ENCODE measurements at places on chromosomes 5 and 9.

GRCh38 chr5:78006449-78006848, 230.3 kb upstream of the TBCA start:
- no peak for DNase-seq

- no peak for DNase-seq
Observed at GRCh38 chr9:115234094-115234493, 116.1 kb upstream of the TNC start.

DNA sequence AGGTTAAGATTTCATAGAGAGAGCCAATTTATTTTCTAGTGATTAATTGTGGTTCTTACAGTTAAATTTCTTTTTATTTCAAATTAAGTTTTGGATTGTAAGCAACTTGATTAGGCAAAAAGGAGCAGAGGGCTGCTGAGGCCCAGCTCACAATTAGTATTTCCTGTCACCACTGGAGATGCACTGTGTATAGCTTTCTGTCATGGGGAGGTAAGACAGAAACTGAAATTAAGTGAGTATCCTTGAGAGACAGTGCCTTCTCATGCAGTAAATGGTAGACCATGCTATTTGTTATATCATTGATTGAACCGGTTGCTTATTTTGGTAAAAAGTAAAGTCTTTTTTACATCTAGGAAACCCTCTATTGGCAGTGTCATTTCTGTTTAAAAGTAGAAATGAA, 190.7 kb downstream of the CCDC171 start:
- no peak for DNase-seq

DNA sequence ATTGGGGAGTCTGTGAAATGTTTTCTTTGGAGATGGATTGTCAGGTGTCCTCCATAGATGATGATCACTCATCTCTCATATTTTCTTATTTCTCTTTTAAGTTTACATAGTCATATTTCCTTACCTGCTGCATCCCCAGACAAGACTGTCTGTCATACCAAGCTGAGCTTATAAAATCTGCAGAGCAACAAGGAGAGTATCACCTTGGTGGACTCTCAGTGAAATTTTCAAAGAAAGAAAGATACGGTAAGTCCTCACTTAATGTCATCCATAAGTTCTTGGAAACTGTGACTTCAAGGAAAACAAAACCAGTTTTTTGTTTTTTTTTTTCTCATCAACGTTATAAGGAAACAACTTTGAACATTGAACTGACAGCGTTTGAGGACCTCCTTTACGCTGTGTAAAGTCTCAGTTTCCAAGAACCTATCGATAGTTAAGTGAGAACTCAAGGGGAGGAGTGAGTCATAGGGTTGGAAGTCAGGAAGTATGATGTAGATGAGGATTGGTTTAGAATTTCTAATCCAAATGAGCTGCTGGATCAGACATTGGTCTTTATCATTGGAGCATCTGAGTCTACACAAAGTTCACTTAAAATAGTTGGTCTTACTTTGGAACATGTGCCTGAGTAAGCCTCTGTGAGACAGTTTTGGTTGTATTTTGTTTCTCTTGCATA, 45.5 kb downstream of the SPIN1 start:
- DNase-seq = no peak

DNA sequence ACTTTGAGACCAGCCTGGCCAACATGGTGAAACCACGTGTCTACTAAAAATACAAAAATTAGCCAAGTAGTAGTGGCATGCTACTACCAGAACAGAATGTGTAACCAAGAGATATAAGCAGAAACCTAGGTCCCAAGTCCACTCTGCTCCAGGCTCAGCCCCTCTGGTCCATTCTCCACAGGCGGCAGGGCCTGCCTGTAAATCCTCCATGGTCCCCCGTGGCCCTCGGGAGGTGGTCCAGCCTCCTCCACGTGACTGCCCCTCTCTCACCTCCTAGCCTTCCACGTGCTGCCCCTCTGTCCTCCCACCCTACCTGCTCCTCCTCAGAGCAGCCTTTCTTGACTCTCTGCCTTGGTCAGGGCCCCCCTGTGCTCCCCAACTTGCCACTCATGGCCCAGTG, 127.4 kb downstream of the GAPVD1 start:
- DNase-seq = no peak

GRCh38 chr9:39588500-39589137, 233.2 kb downstream of the SPATA31A1 start:
- DNase-seq = no peak

GRCh38 chr5:142597546-142598337, 88.1 kb downstream of the FGF1 start:
- DNase-seq = no peak

GRCh38 chr9:75429531-75430475, 341.5 kb downstream of the OSTF1 start:
- no peak for DNase-seq

DNA sequence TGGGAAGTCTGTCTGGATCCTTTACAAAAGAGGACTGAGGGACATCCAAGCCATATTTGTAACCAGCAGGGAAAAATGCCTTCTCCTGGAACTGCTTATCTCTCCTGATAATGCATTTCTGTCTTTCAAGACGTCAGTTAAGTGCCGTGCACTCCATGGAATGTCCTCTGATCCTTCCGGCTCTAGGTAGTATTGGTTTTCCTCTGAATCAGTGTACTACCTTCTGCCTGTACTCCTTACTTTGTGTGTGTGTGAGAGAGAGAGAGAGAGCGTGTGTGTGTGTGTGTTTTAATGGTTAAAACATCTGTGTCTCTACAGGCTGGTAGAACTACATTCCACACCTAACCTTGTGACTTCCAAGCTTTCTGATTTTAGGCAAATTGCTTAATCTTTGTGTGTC, 89.9 kb downstream of the PIP5K1B start:
- DNase-seq = no peak

GRCh38 chr9:113941526-113941925, 65.4 kb downstream of the ZNF618 start:
- no peak for DNase-seq

DNA sequence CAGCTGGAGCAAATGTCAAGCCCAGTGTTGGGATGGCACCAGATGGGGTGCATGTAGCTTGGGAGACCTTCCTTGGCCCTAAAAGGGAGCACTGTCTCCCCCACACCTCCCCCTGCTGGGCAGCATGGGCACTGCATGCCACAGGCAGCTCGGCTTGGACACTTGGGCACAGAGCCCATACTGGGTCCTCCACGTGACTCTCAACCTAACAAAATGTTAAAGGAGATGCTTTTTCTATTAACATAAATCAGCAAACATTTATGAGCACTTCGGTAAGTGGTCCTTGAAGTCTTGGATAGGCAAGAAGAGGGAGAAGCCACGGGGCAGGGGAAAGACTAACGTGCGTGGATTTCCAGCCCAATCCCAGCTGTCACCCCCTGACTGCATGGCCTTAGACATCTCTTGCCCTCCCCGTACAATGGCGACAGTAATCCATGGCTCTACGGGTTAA, 23.9 kb upstream of the MAPK9 start:
- no peak for DNase-seq

DNA sequence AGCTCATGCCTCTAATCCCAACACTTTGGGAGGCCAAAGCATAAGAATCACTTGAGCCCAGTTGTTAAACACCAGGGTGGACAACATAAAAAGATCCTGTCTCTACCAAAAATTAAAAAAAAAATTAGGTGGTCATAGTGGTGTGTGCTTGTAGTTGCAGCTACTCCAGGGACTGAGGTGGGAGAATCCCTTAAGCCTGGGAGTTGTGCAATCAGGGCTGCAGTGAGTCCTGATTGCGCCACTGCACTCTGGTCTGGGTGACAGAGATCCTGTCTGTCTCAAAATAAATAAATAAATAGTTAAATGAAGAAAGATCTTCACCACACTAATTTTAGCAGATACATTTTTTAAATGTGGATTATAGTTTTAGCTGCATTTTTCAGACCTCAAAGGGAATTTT, 433.2 kb downstream of the MAT2B start:
- DNase-seq = no peak

- no peak for DNase-seq
Observed at GRCh38 chr9:123135430-123135829, 102.0 kb downstream of the GPR21 start.

DNA sequence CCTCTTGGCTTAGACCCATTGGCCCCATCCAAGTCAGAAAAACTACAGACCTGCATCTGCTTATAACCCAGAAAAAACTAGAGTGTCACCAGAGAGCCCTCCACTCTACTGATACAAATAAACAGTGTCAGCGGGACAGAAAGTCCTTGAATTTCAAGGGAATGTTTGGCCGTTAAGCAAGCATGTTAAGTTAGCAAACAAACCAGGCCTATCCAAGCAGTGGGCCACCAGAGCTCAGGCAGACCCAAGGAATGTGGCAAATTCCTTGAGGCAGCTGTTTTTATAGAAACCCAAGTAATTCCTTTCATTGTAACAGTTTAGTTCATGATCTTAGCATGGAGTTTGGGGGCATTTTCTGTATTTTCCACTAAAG, 70.9 kb downstream of the PRLR start:
- DNase-seq = no peak

- DNase-seq = no peak
Observed at GRCh38 chr5:143714629-143715028, 97.3 kb upstream of the HMHB1 start.

GRCh38 chr9:6996061-6996854, 238.5 kb downstream of the KDM4C start:
- DNase-seq = no peak

DNA sequence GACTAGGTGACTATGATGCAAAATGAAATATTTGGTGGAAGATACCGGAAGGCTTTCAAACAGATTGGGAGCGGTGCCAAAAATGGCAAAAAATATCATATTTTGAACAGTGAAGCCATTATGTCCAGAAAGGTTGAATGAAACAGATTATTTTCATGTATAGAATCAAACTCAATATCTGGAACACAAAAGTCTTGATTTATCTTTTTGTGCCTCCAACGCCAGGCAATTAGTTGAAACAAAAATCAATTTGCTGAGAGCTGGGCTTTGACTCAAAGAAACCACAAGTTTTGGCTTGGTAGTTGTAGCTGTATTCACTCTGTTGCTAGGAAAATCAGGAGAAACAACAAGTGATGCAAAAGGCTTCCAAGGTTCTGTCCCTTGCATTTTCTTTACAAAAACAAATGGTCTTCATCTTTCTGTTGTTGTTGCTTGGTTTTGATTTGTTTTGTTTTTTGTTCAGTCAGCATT, 421.7 kb upstream of the TYRP1 start:
- no peak for DNase-seq

- DNase-seq = no peak
Observed at GRCh38 chr5:124277767-124278545, 468.5 kb downstream of the ZNF608 start.

- DNase-seq = no peak
Observed at GRCh38 chr9:73183917-73184861, 32.5 kb downstream of the ANXA1 start.

- DNase-seq = no peak
Observed at GRCh38 chr9:93823245-93824072, 131.7 kb downstream of the BARX1 start.

DNA sequence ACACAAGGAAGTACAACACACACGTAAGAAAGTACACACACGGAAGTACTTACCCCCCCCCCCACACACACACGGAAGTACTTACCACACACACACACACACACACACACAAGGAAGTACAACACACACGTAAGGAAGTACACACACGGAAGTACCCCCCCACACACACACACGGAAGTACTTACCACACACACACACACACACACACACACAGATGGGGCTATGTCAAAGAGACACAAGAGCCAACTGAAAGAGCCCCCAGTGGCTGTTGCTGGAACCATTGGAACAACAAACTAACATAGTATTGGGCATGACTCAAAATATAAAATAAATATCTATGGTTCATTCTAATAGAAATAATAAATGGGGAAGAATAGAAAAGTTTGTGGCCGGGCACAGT, 4.9 kb upstream of the MAPK9 start:
- DNase-seq = no peak

- no peak for DNase-seq
Observed at GRCh38 chr5:110034056-110034600, 344.4 kb downstream of the MAN2A1 start.

DNA sequence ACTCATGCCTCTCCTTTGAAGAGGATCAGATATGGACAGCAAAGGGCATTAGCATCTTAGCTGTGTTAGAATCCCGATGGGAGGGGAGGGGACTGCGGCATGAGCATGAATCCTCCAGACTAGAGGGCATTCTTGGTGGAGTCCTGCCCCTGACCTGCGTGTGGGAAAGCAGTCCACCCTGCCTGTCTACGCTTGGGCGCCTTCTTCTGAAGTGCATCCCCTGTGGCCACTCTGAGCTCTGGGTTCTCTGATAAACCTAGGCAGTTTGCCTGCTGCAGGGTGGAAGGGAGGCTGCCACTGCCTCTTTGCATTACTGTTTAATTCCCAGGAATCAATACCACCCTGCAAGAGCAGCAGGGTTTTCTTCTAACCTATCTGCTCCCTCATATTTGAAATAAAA, 169.3 kb downstream of the INSYN2B start:
- no peak for DNase-seq

- no peak for DNase-seq
Observed at GRCh38 chr9:135455401-135456030, 24.1 kb upstream of the PPP1R26 start.

DNA sequence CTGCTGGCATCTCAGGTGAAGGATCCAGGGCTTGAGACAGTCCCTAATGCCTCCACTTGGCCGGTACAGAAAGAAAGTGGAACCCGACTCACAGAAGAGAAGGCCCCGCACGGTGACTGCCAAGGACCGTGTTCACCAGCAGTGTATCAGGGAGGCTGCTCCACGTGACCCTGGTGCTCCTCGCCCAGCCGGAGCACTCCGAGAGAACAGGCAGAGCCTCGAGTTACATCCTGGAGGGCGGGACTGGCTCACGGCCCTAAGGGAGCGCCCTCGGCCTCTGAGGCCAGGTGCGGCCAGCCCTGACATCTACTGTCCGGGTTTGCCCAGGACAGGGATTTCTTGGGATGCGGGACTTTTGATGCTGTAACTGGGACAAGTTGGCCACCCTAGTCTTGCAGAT, 104.0 kb upstream of the SARDH start:
- peak; percentile 69 for DNase-seq

GRCh38 chr9:16619914-16620520, 250.5 kb downstream of the BNC2 start:
- no peak for DNase-seq

GRCh38 chr5:60161340-60161934, 267.9 kb upstream of the PDE4D start:
- no peak for DNase-seq

All from NCI-H2107 (cell line).